ENCODE measurements at places on chromosomes 4 and X.
A peak's percentile ranks its signal among the peaks of the same experiment; 100 is the strongest.

DNA sequence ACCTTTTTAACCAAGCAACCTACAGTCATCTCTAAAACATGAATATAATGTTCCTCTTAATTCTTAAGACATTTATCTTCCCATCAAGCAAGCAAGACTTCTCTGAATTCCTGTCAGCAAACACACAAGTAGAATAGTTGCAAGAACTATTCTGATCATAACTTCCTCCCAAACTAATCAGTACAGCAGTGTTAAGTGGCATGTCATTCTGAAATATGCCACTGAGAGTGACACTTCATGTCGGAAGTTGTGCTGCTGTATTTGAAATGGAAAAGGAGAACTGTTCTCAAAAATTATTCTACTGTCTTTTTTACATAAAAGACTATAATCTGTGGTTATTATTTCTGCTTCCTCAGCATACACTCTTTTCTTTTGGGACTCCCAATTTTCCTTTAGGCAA, 546.6 kb downstream of the PCDH18 start:
- DNase-seq: no peak

DNA sequence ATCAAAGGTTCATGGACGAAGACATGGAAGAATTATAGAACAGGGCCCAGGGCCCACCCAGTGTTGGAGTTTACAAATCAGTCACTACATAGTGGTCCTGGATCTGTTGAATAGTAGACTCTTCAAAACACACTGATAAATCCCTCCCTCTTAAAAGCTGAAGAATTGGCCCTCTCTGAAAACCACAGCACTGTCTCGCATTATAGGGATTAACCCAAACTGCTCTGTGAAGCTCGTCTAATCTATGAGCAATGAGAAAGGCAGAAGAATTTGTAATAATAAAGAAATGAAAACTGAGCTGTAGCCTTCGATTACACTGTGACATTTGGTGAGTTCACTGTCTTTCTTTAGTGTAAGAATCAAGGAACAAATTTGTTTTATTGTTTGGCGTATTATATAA, 92.5 kb upstream of the ZFP42 start:
- no peak for DNase-seq

DNA sequence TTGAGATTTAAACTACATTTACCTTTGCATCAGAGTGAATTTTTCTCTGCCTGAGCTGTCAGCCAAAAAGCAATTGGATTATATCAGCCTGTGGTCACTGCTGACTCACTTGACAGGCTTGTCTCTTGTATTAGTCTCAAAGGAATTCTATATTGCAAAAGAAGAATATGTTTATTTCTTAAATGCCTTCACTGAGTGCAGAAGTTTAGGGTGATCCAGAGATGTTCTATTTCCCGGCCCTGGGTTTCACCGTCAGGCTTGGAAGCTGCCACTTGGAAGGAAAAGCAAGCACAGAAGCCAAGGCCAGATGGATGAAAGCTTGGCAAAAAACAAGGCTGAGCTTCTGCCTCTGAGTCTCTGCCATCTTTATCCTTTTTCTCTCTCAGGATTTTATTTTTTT, 80.9 kb downstream of the FAM114A1 start:
- DNase-seq: no peak

DNA sequence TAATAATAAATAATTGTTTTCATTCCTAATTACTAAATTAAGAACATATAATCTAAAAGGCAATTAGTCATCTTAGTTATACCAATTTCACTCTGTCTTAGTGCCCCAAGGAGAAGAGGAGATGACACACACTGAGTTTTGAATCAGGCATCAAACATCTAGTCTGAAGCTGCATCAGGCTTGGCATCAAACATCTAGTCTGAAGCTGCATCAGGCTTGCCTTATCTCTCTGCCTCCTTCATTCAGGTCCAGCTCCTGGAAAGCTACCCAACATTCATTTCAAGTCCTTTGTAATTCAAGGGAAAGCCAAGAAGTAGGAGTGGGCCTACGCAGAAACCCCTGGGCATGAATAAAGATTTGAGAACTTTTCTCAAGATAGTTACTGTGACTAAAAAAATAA, 62.2 kb downstream of the SH3RF1 start:
- DNase-seq: no peak

GRCh38 chr4:88037447-88037846, 30.0 kb downstream of the PKD2 start:
- no peak for DNase-seq

DNA sequence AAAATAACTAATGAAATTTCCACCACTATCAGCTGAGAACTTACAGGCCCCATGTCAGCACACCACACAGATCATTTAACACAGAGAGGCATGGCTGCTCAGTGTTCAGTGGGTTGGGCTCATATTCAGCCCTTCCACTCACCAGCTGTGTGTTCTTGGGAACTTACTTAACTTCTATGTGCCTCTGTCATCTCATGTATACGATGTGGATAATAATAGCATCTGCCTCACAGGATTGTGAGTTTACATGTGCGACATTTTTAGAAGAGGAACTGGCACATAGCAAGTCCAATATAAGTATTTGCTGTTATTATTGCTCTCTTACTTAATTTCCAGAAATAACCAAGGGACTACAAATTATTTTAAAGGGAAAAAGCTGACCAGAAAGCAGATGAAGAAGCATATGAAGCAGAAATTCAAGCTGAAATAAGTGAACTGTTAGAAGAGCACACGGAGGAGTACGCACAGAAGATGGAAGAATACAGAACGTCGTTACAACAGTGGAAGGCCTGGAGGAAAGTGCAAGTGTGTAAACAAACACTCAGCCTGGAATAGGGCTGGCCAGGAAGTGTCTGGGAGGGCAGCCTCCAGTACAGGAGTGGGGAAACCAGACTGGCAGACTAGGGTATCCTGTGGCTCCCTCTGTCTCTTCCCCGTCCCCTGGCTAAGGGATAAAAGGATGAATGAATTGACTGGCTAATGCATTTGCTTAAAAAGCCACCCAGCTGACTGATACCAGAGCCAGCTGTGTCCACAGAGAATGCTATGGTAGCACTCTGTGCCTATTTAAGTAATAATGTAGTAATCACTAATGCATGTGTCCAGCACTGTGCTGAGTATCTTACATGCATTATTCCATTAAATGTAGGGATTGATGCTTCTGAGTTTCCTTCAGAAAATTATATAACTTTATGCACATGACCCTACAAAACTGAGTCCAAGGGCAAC, 67.1 kb downstream of the CC2D2A start:
- no peak for DNase-seq

DNA sequence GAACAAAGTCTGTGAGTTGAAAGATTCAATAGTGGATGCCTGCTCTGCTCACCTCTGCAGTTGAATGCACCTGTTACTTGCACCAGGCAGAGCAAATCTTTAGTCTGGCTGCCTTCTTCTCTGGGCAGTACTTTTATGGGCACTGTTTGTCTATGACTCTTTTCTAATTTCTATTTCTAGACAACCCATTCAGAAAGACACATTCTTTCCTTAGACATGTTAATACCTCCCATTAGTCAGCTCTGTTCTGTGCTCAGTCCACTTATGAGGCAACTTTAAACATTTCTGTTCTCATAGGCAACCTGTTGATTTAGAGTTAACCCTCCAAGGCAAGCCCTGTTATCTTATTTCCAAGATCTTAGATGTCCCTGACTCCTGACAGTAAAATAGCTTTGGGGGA, 108.9 kb downstream of the SYNPO2 start:
- DNase-seq: no peak

DNA sequence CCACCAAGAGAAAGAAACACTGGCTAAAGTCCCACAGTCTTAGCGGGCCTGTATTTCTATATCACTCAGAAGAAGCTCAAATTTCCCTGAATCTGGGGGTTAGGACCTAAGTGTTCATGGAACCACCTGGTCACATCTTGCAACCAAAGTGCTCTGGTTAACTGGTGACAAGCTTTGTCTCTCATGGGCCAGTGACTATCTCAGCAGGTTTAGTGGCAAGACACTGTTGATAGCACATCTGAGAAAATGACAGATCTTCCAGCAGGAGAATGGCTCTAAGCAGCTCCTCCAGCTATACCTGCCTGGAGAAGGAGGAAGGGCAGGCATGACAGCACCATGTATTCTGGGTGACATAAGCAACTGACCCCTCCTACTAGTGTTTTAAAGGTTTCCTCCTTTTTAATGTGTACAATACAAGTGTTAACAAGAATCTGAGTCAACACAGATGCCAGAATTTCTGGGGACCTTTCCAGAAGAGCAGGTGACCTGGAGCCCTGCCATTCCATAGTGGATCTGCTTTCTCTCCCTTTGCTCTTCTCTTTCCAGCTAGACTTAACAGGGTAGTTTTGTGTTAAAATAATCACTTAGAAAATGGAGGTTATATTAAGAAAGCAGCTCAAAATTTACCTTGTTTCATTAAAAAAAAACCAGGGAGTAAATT, 17.3 kb upstream of the QRFPR start:
- DNase-seq: no peak

DNA sequence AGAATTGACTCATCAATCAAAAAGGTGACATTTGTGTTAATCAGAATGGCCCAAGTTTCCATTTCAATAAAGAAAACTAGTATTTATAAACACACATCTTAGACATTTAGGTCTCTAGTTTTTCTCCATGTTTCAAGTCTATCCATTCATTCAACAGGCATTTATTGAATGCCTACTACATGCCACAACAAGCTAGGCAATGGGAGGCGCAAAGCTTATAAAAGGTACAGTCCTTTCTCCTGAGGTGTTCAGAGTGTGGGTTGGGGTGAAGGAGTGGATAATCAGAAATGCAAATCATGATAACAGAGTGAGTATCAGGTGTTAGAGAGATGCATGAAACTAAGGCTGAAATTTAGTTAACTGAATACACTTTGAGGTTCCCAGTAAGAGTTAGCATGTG, 78.0 kb downstream of the HCCS start:
- no peak for DNase-seq

- DNase-seq: peak; percentile 65
These were observed 14.1 kb downstream of the GRK4 start for GRCh38 chr4:2977211-2978088.

DNA sequence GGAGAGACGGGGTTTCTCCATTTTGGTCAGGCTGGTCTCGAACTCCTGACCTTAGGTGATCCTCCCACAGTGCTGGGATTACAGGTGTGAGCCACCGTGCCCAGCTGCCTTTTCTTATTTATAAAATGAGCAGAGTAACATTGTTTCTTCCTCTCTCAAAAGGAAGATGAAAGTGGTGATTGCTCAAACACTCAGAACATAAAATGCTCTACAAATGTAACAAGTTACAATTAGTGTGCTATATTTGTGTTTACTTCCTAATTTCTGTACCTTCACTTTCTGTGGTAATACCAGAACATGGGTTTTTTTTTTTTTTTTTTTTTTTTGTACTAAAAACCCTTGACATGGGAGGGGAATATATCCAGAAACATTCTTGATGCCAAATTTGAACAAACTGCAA, 197.9 kb downstream of the MGST2 start:
- DNase-seq: peak; percentile 46

GRCh38 chr4:10006231-10006600, 15.1 kb downstream of the SLC2A9 start:
- DNase-seq: peak; percentile 64

GRCh38 chr4:76987153-76987591, 37.6 kb downstream of the SEPTIN11 start:
- no peak for DNase-seq

DNA sequence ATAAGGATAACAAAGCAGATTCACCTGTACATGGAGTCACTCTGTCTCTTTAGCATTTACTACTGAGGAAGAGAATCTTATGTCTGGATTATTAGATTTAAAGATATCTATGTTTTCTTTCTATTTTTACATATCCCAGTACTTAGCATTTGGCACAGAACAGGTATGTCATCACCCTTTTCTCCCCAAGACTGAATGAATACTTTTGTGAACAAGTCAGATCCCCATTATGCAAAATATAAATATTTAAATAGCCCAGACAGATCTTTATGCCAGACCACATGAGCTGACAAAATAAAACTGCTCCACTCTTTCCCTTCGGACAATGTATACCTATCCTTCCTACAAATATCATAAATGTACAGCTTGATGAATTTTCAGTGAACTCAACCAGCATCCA, 94.5 kb downstream of the CASK start:
- no peak for DNase-seq

DNA sequence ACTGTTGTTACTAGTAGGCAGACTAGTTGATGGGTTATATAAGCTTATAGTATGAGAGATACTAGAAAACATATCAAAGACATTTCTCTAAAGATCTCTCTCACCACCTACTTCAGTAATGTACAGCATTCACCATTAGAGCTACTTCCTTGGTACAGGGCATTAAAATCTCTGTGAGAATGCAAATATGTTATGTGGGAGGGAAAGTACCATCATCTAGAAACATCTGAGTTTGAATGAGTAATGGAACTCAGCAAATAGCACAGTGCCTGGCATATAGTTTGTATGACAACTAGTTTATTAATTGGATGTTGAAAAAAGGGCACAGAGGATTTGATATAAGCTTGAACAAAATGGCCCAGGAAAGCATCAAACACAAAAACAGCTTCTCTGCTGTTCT, 211.1 kb downstream of the GLUD2 start:
- no peak for DNase-seq

GRCh38 chr4:17647927-17648326, 33.5 kb downstream of the MED28 start:
- no peak for DNase-seq

DNA sequence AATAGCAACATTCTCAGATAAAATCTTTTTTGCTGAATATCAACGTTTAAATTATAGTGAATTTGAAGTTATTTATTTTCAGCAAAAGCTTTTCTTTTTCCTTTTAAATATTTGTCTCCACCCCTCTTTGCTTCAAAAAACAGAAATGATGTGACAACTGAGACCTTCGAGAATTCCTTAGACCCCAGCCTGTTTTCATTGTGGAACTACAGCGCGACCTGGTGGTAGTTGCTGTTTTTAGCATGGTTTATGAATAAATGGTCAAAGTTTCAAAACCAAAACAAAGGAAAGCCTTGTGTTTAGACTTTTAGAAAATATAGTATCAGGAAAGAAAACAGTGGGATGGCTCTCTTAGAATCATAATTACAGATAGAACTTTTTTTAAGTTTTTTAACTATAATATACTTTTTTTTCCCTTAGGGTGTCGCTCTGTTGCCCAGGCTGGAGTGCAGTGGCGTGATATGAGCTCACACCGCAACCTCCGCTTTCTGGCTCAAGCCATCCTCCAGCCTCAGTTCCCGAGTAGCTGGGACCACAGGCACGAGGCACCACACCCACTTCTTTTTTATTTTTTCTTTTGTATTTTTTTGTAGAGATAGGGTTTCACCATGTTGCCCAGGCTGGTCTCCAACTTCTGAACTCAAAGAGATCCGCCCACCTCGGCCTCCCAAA, 26.8 kb upstream of the TMEM184C start:
- DNase-seq: peak; percentile 54

- DNase-seq: peak; percentile 23
These were observed 6.9 kb downstream of the L1CAM start for GRCh38 chrX:153878969-153879653.

- no peak for DNase-seq
These were observed 1574.7 kb downstream of the STIM2 start for GRCh38 chr4:28435314-28435713.

DNA sequence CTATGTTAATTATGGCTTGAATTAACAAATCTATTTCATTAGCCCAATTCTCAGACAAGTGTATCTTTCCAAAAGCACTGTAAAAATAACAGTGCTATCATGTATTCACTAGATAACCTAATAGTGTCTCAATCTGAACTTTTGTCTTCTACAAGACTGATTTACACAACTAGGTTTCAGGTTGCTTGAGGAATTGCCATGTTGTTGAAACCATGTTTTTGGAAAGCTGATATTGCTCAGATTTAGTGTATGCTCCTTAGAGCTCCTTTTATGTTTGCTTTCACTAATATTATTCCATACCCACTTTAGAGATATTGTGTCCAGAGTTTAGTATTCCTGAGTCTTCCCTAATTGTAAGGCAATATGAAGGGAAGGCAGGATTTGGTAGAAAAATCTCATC, 70.6 kb downstream of the GPAT3 start:
- no peak for DNase-seq

GRCh38 chrX:39335513-39336235, 534.4 kb downstream of the MID1IP1 start:
- DNase-seq: no peak
